Progenitor cell of endocrine pancreas (in vitro differentiated cells): ENCODE measurements at places on chromosomes 1 and 21.

- no peak for DNase-seq
These were observed 238.2 kb downstream of the GRIK3 start for GRCh38 chr1:36796106-36796590.

DNA sequence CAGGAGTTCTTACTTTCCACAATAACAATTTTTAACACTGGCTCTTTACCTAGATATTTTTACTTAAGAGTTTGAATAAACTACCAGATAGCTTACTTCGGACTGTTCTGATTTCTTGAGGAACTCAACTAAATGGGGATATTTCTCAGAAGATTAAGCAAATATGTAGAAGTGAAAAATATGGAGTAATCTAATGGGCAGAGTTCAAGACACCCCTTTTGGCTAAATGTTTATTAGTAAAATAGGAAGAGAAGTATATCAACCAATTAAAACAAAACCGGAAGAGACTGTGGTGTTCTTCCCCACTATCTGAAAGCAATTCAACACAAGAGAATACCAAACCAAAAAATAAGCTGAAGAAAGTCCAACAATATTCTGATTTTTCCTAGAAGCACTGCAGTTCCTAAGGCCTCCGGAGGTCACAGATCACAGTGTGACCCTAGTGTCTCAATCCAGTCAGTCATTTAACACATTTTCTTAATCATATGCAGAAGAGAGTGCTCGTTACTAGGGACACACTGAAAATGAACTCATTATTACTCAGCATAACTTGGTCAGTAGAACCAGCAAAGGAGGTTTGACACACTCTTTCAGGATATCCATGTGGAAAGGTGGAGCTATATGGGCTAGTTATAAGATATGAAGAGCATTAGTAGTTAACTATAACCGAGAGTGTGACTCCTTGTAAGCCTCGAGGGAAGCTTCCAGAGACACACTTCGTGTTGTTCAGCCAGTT lies 5.2 kb downstream of the SIPA1L2 start:
- no peak for DNase-seq

DNA sequence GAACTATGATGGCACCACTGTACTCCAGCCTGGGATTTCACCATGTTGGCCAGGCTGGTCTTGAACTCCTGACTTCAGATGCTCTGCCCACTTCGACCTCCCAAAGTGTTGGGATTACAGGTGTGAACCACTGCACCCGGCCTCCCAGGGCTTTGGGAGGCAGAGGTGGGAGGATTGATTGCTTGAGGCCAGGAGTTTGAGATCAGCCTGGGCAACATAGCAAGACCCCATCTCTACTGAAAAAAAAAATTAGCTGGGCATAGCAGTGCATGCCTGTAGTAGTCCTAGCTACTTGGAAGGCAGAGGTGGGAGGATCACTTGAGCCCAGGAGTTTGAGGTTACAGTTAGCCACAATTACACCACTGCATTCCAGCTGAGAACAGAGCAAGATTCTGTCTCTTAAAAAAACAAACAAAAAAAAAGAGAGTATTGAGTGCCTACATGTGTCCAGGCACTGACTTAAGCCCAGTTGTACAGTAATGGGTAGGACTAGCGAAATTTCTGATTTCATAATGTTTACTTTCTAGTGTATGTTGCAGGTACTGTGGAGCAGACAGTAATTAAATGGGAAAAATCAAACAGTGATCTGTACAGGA lies 4.2 kb downstream of the MANEAL start:
- DNase-seq = no peak

DNA sequence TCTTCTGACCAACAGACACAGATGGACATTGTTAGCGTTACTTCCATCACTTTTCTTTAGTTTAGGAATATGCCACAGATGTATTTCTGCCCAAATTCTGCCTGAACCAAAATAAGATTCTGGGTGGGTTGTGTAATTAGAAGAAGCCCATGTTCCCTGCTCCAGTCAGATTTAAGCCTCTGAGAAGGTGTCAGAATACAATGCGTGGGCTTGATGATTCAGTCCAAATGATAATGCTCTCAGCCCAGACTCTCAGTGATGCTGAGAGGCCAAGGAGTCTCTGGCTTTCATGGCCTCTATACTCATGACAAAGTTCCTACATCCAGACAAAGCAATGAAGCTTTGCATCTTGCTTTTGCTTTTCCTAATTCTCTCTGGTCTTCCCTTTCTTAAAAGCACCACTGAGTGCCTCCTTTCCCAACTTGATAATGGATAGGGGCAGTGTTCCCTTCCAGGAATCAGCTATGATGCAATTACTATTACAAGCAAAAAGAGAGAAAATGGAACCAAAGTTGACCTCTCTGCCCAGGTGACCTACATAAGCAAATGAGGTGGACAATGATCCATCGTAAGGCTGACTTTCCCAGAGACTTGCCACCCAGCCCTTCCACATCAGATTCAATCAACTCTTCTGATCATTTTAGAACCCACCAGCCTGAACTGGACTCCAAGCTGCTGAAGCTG lies 8.8 kb downstream of the SEC16B start:
- no peak for DNase-seq
